ENCODE measurements at places on chromosomes 5 and 9. TPM values are rescaled to one million over a fixed set of nuclear protein-coding genes. Genes with fewer than 3 reads are reported as not detected.

DNA sequence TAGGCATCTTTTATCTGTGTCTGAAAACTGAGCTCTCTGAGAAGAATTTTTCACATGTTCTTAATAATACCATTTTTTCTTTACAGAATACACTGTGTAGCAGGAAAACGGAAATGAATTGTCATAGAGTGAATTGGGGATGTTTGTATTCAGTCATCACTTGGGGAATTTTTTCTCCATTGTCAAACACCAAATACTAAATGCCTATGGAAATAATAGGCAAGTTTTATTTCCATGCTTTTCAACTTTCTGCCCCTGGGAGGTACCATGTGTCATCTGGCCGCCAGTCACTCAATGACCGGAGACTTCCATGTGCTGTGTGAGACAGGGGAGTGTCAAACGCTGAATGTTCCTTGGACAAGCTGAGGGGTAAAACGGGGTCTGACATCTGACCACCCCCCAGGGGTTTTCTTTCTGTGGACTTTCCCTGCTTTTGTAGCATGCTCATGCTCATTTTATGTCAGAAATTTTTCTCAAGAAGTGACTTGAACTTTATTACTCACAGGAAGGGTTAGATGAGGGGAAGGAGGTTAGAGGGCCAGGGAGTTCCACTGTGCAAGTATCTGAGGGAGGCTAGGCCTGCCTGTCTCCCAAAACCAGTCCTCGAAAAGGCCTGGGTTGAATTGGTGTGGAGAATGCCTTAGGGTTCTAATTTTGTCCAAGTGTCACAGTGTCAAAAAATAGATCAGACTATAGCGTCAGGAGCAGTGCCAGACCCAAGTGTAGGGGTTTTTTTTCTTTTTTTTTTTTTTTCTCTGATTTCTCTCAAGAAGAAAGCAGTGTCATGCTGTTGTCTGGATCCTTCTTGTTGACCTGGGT, 438.6 kb downstream of the AGTPBP1 start:
- no peak for DNase-seq

GRCh38 chr5:76547891-76548524, 75.2 kb downstream of the F2RL2 start:
- no peak for DNase-seq

DNA sequence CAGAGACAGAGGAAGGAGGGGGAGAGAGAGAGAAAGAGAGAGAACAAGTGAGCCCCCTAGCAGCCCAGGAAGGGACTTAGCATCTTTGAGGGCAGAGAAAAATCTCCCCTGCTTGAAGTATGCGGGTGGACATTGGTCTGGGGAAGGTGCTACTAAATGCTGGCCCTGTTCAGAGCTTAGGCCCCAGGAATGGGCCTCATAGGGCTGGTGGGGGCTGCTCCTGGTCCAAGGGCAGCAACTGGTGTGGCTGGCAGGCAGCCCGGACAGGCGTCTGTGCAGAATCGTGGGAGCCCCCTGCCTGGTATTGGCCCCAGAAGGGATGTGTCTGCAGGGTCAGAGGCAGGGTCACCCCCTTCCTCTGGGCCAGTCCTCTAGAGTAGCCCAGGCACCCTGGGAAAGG, 47.8 kb upstream of the SUSD3 start:
- DNase-seq = no peak

DNA sequence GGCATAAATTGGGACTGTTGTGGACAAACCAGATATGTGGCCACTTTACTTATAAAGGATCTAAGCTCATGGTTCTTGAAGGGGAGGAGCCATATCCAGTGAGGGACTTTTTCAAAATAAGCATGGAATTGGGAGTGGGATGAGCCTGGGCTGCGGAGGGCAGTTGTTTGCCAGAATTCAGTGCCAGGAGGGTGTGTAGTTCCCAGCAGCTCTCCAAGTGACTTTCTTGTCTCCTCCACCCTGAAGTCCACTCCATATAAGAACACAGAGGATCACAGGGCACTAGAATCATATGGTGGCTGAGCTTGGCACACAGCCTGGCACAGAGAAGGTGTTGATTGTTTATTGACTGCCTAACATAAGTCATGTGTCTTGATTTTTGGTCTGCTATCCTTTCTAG, 121.1 kb downstream of the CAVIN4 start:
- DNase-seq = no peak

DNA sequence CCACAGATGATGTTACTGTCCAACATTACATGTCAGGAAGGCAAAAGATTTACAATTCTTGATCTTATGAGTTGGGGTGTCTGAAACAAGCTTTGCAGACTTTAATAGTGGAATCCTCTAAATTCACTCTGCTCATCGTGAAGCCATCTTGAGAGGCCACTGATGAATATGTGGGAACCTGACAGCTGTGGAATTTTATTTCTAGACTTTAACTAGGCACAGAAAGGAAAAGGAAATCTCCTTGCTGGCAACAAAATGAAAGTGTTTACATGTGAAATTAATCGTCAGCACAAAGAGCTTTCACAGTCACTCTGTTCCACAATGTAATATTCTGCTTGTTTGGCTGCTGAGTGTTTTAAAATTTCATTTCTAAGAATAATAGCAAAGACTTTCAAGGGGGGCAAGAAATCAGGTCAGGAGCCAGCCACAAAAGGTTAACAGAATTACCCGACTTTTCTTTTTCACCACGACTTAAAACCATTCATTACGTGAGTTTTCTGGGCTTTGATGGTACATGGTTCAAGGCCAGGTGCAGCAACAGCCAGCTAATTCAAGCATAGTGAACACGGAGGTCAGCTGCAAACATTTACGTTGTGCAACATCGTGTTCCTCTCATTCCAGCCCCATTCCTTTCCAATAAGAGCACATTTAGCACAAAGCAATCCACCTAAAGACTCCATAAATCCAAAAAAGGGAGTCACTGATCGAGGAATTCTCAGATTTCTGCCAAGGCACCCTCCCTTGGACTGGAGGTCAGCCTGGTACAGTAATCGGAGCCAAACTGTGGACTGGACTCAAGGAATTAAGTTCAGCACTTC, 14.6 kb downstream of the NREP start:
- DNase-seq = no peak

DNA sequence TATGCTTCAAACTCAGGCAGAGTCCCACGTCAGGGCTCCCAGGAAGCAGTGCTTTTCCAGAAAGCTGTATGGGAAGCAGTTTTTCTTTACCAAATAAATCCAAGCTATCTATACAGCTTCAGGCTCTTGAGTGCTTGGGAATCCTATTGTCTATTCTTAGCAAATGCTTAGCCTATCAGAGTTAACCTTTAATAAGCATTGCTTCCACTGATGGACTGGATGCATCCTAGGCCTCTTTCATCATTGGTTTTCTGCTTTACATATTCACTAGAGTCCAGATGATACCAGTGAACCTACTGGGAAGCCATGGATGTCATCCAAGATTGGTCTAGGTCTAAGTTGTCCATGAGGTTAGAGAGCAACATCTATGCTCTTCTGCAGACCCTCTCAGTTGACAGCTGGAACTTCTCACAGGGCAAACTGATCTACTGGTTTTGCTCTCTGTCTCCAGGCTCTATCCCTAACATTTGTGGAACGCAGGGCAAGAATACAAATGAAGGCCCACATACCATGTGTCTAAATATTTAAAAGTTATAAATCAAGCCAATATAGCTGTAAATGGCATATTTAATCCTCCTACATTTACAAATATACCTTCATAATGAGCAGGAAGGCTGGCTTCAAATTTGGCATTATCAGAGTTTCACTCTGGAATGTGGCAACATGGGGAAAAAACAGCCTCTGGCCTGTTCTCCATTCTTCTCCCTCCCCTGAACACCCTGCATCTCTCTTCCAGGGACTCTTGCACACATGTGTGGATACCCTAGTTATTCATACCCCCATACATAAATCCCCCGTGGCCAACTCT, 49.8 kb upstream of the PLPP1 start:
- DNase-seq = no peak

- no peak for DNase-seq
These were observed 815.1 kb downstream of the TLE1 start for GRCh38 chr9:80874276-80874675.

DNA sequence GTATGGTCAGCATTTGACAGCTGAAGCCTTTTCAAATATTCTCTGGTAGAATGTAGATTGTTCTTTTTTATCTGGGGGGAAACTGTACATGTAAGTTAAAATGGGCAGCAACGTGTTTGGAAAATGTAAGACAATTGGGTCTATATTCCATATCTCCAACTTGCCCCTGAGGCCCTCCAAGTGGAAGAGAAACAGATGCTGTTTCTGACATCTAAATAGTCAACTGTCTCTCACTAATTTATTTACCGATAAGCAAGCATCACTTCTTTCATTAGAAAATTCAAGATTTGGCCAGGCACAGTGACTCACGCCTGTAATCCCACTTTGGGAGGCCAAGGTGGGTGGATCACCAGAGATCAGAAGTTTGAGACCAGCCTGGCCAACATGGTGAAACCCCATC, 120.2 kb upstream of the TBCA start:
- DNase-seq = no peak

- no peak for DNase-seq
These were observed 46.6 kb upstream of the IRX4 start for GRCh38 chr5:1929108-1929991.

DNA sequence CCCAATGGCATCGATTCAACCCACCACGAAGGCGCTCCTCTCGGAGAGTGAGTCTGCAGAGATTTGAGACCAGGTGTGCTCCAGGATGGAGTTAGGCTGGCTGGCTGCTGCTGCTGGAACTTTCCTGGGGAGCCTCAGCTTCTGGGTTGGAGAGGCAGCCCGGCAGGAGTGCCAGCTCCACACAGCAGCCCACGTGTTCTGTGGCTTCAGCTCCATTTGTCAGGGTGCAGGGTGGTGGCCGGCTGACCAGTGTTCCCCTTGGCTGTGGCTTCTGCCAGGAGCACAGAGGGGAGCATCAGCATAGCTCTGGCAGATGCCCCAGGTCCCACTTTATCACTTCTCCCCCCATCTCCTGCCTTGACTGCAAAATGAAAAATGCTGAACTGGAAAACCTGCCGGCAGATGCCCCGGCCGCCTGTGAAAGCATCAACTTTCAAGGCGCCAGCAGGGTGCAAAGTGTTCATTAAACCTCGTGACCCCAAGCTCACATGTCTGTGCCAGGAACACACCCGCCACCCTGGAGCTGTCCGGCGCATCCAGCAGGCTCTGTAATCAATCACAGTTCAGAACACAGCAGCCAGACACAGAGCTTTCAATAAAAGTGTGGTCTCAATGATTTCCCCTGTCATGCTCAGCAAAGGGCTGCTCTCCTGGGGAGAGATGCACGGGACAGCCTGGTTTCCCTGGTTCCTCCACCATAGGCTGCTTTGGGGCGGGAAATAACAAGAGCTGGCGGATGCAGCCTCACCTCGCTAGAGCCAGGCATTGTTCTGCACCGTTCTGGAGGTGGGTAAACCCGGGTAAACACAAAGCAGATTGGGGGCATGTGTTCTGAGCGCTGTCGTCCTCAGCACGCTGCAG, 53.2 kb downstream of the TRIP13 start:
- no peak for DNase-seq

GRCh38 chr5:24385070-24385469, 259.7 kb downstream of the CDH10 start:
- no peak for DNase-seq

- no peak for DNase-seq
These were observed 15.1 kb upstream of the IGFBPL1 start for GRCh38 chr9:38439291-38439915.

DNA sequence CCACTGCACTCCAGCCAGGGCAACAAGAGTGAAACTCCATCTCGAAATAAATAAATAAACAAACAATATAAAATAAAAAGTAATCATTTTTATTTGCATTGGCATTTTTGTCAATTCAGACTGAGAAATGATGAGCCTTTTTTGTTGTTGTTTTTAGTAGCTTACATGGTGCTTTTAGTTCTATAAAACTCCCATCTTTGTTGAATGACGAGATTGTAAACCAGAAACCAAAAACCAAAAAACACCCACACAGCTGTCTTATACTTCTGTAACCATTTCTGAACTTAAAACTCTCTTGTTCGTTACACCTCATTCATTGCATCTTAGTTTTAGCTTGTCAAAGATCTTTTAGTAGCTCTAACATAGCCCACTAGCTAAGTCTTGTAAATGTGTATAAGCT, 44.7 kb downstream of the GGTA1 start:
- no peak for DNase-seq

GRCh38 chr5:132386644-132387286, 17.3 kb downstream of the SLC22A5 start:
- DNase-seq = peak; percentile 20

GRCh38 chr9:73183917-73184861, 32.5 kb downstream of the ANXA1 start:
- DNase-seq = no peak

- no peak for DNase-seq
These were observed 887.1 kb downstream of the MAT2B start for GRCh38 chr5:164392531-164392930.

DNA sequence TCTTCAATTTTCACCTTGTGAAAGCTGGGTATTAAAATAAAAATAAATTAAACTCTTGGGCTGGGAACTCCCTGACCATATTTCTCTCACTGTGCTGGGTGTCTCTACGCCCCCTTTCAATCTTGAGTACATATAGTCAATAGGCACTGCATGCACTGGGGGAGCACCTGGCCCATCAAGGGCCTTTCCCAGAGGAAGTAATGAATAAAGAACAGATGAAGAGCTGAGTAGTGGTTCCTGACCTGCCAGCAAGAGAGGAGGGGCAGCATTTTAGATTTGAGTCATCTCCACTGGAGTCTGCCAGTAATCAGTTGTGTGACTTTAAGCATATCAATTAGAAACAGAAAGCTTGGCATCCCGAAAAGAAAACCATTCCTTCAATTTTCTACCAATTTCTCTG, 6.2 kb downstream of the MAPKAP1 start:
- no peak for DNase-seq

GRCh38 chr5:139745132-139745799, 50.3 kb upstream of the PSD2 start:
- DNase-seq = peak; percentile 43

- no peak for DNase-seq
These were observed 8.4 kb downstream of the RALGDS start for GRCh38 chr9:133112663-133113026.

GRCh38 chr5:2196416-2196815, 313.7 kb upstream of the IRX4 start:
- no peak for DNase-seq

DNA sequence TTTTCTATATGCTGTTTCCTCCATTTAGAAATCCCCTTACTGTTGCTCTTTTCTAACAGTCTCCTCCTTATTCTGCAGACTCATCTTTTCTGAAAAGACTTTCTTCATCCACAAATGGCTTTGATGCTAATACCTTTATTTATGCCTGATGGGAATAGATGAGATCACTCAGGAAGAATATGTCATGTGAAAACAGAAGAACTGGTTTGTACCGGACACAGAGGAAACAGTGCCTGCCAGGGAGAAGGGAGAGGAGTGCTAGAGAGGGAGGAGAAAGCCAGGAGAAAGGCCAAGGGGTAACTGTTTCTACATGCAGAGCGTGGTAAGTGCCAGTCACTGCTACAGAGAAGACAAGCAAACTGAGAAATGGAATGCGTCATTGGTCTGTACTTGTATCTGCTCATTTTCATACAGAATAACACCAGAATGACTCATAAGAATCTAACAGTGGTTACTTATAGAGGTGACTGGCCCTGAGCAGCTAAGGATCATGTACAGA, 45.9 kb upstream of the PJA2 start:
- DNase-seq = no peak

GRCh38 chr9:504921-505740, 290.5 kb downstream of the DOCK8 start:
- peak; percentile 14 for DNase-seq

GRCh38 chr5:156920861-156921431, 42.1 kb downstream of the TIMD4 start:
- DNase-seq = no peak

OR13C2 gene
- total RNA-seq = not detected

LCN12 gene
- total RNA-seq = not detected

TRIM41 gene
- 11.9 TPM for total RNA-seq

HAND1 gene
- total RNA-seq = not detected

NMUR2 gene
- total RNA-seq = not detected

PTTG1 gene
- total RNA-seq = 10.8 TPM

PPIC gene
- 3.1 TPM for total RNA-seq

SH2D3C gene
- total RNA-seq = 5.1 TPM

CDC26 gene
- 17.0 TPM for total RNA-seq

Measured in occipital lobe (tissue), 3 donors.